ENCODE measurements at places on chromosomes 13 and 19.

DNA sequence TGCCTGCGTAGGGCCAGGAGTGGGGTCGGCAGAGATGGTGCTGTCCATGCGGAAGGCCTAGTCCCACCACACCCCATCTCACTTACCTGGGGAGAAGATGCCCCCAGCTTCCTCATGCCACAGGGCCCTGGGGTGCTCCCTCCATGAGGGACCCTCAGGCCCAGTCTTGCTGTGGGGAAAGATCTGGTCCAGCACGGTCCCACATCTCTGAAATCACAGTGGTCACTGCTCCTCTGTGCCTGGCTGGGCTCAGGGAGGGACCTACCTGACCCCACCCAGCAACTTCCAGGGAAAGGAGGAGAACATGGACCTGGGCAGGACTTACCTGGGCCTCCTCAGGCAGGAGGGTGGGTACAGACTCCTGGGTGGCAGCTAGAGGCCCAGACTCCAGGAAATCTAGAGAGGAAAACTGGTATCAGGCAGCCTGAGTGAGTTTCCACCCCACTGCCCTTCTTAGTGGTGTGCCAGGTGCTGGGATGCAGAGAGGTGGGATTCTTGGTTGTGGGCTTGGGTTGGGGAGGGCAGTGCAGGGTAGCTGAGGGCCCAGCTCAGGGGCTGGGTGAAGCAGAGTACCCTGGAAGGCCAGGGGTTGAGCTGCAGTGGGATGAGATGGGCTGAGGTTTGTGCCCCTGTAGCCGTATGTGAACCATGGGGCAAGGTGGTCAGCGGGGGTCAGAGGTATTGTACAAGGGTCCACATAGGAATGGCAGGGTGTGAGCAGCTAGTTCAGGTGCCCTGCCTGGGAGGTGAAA is 3.8 kb downstream of the MZF1 start:
- peaks cover 8% of the 10 kb centered on the region for H3K4me1 ChIP-seq
- H3K4me3 ChIP-seq: no peak overlapping the region
- H3K36me3 ChIP-seq: peaks cover 33% of the 10 kb centered on the region

- H3K27ac ChIP-seq: no peak overlapping the region
- H3K4me3 ChIP-seq: no peak overlapping the region
- DNase-seq: no peak
- peaks cover 5% of the 10 kb centered on the region for H3K4me1 ChIP-seq
- H3K27me3 ChIP-seq: no peaks in the 10 kb centered on the region
Measured at GRCh38 chr19:46656541-46656940, 4.4 kb downstream of the DACT3 start.

DNA sequence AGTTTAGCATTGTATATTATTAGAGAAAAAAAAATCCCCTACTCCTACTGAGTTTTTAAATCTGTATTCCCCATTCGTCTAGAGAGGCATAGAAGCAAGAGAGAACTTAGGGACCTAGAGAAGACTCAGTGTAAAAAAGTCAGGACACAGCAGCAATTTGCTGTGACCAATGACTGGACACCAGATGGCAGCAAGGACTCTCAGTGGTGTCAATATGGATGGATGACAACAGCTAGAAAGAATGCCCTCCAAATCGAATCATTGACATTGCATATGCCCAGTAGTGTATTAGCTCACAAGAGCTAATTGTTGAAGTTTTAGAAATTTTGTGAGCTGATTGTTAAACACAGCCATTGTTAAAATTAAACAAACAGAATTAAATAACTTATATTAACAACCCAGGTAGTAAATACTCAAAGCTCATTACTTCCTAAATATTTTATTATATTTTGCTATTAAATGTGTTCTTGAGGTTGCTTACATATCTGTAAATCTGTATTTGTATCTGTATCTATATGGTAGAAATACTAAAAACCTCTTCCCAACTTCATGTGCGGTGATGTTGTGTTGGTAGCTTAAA is 43.9 kb downstream of the SIAH3 start:
- DNase-seq: peak; percentile 64
- no peak overlapping the region for H3K27ac ChIP-seq
- H3K36me3 ChIP-seq: no peaks in the 10 kb centered on the region
- no peaks in the 10 kb centered on the region for H3K27me3 ChIP-seq

- H3K4me3 ChIP-seq: no peak overlapping the region
- H3K4me1 ChIP-seq: peaks cover 12% of the 10 kb centered on the region
- peak; percentile 75 for DNase-seq
Measured at GRCh38 chr13:31045286-31046081, 113.0 kb downstream of the TEX26 start.

DNA sequence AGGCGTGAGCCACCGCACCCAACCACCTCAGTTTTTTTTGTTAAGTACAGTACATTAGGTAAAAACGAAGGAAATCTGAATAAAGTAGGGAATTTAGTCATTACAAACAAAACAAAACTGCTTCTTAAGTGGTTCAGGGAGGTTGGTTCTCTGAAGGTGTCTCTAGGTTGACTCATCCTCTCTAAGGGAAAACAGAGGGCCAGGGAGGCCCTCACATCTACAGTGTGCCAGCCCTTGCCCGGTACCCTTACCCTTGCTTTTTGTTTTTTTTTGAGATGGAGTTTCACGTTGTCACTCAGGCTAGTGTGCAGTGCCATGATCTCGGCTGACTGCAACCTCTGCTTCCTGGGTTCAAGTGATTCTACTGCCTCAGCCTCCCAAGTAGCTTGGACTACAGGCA is 17.2 kb upstream of the JUND start:
- DNase-seq: no peak
- H3K27me3 ChIP-seq: no peaks in the 10 kb centered on the region
- no peaks in the 10 kb centered on the region for H3K36me3 ChIP-seq
- H3K4me3 ChIP-seq: no peak overlapping the region
- H3K27ac ChIP-seq: peak overlapping the region; percentile 38
- peaks cover 24% of the 10 kb centered on the region for H3K4me1 ChIP-seq

- no peak for DNase-seq
- H3K36me3 ChIP-seq: no peaks in the 10 kb centered on the region
- H3K4me1 ChIP-seq: no peaks in the 10 kb centered on the region
- H3K27ac ChIP-seq: no peak overlapping the region
Measured at GRCh38 chr13:110168999-110169933, 137.7 kb downstream of the COL4A1 start.

GRCh38 chr19:15995536-15995935 is 46.7 kb downstream of the OR10H4 start:
- no peaks in the 10 kb centered on the region for H3K4me1 ChIP-seq
- H3K4me3 ChIP-seq: no peak overlapping the region
- no peaks in the 10 kb centered on the region for H3K27me3 ChIP-seq
- H3K27ac ChIP-seq: no peak overlapping the region

GRCh38 chr19:39839678-39840327 is 5.8 kb upstream of the DYRK1B start:
- peak overlapping the region; percentile 88 for H3K27ac ChIP-seq
- no peak overlapping the region for H3K4me3 ChIP-seq
- no peaks in the 10 kb centered on the region for H3K27me3 ChIP-seq
- H3K36me3 ChIP-seq: no peaks in the 10 kb centered on the region

DNA sequence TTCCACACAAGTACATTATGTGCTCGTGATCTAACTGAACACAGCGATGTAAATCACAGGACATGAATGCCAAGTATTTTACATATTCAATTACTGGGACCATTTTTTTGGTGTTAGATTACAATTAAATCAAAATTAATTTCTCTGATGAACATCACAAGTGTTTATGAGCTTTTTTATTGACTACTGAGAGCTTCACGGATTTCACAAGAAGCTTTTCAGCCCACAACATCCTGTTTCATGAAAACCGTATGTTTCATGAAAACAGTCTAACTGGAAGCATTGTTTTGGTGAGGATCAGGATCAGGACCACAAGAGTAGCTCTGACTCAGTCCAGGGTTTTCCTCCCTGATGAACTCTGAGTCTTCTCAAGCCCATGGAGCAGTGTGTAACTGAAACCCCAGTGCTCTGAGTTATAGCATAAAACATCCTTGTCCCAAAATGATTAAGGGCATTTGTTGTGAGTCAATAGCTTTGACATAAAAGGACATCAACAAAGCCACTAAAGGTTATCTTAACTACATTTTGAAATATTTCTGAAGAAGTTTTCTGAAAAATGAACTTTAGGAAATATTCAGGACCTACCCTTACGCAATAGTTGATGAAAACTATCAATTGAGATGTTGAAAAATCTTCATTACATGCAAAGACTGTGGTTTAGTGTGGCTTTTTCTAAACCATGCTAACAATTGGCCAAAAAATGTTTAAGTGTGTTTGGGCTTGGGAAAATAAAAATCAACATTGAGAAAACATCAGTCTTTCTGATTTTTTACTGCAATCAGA is 49.3 kb downstream of the UFM1 start:
- no peaks in the 10 kb centered on the region for H3K4me1 ChIP-seq
- H3K4me3 ChIP-seq: no peak overlapping the region
- no peaks in the 10 kb centered on the region for H3K36me3 ChIP-seq
- DNase-seq: no peak
- no peak overlapping the region for H3K27ac ChIP-seq

GRCh38 chr13:100644371-100644770 is 30.2 kb downstream of the TMTC4 start:
- no peak overlapping the region for H3K27ac ChIP-seq
- no peaks in the 10 kb centered on the region for H3K27me3 ChIP-seq
- no peaks in the 10 kb centered on the region for H3K36me3 ChIP-seq

DNA sequence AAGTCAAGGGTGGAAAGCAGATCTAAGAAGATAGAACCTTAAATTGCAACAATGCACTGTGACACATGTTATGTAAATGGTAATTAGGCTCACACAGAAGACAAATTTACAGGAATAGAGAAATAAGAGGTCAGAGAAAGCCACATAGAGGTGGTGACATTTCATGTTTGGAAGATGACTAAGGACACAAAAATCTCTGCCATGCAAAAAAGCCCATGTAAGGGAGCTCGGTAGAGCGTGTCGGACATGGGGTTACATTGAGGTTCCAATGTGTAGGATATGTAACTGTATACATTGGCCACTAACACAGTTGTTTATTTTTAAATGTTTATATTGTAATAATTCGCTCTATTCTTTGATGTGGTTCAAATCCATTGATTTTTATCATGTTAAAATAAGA is 33.7 kb downstream of the SUGT1 start:
- no peak overlapping the region for H3K27ac ChIP-seq
- no peaks in the 10 kb centered on the region for H3K27me3 ChIP-seq
- H3K4me1 ChIP-seq: no peaks in the 10 kb centered on the region
- no peak overlapping the region for H3K4me3 ChIP-seq
